ENCODE measurements at places on chromosomes 1 and 21.

- no peak for DNase-seq
Observed at GRCh38 chr1:39509360-39510009, 18.0 kb downstream of the BMP8A start.

DNA sequence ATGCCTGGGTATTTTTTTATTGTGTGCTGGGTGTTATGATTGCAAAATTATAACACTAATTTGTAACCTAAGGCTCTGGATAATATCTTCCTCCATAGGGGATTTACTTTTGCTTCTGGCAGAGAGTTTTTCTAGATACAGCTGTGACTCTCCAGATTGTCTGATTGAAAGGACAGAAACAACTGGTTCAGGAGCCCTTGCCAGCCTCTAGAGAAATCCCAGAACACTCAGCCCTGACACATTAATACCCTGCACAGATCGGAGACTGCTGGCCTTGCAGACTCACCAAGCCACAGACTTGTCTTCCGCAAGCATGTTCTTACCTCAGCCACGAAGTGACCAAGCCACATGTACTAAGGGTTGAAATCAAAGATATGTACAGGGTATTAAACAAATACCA is 10.7 kb downstream of the C1orf146 start:
- DNase-seq, result no peak

DNA sequence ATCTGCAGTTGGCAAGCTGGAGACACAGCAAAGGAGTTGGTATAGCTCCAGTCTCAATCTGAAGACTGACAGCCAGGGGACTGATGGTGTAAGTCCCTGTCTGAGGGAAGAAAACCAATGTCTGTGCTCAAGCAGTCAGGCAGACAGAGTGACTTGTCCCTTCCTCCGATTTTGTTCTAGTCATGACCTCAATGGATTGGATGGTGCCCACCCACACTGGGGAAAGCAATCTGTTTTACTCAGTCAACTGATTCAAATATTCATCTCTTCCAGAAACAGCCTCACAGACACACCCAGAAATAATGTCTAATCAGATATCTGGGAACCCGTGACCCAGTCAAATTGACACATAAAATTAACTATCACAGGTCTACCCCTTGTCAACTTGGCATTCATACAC is 11.9 kb upstream of the MRPL39 start:
- no peak for DNase-seq

DNA sequence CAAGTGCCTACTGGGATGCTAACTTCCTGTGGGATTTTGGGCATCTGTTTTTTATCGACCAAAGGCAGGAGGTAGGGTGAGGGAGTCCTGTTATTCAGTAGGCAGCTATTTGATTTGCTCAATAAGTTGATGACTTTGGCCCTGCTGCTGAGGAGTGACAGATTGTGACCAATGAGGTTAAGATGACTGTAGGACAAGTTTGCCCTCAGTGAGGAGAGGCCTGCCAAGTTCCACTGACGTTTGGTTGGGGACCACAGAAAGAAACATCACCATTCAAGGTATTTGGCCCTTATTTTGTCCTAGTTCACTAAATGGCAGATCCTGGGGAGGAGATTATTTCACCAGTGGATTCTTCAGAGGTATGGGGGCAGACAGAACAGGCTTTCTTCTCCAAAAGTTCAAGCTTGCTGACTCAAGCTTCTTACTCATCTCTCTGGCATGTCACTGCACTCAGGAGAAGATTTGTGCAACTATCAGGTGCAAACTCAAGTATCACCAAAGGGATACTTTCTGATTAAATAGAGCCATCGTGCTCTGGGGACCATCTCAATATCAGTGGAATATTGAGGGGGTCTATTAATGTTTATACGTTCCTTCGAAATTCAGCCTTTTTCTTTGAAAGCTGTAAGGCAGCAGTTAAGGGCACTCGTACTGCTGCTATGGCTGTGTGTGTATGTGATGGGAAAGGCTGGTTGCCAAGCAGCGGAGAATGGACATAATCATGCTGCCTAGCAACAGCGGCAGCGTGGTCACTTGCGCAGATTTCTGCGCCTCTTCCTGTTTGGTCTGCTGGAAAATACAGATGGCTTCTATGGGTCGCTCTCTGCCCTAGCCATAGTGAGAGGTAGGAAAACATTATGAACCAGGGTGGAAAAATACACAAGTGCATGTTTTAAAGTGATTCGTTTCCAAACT is 78.7 kb downstream of the PBX1 start:
- DNase-seq, result no peak

- DNase-seq, result no peak
Observed at GRCh38 chr1:54298284-54299033, 98.5 kb downstream of the MRPL37 start.

DNA sequence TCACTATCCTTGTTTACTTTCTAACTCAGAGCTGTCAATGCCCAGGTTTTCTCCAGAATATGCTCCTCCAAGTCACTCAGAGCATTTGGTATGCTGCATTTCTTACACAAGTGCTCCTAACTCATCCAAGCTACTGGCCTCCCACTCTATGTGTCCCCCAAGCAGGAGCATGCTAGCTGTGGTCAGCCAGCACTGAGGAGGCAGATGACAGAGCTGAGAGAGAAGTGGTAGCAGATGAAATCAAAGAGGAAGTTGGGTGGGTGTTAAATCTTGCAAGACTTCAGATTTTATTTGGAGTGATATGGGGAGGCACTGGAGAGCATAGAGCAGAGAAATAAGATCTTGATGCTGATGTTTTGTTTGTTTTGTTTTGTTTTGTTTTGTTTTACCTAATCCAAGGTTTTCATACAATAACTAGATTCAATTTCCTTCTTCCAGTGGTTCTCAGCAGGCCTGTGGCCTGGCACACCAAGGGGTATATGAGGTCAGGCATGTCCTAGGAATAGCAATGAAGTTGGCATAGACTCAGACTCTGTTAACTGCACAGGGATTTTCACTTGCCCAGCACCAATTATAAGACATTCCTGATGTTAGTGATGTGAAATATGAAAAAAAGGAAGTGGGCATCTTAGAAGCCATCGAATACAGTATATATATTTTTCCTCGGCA is 3.1 kb upstream of the PGBD5 start:
- DNase-seq, result no peak

Measured in cortex of kidney (tissue), 1 donor.